ENCODE measurements at places on chromosomes 5 and 9.

- DNase-seq, result no peak
These were observed 54.6 kb upstream of the STXBP1 start for GRCh38 chr9:127557466-127557869.

GRCh38 chr5:159609359-159609758, 279.1 kb upstream of the IL12B start:
- DNase-seq, result no peak

DNA sequence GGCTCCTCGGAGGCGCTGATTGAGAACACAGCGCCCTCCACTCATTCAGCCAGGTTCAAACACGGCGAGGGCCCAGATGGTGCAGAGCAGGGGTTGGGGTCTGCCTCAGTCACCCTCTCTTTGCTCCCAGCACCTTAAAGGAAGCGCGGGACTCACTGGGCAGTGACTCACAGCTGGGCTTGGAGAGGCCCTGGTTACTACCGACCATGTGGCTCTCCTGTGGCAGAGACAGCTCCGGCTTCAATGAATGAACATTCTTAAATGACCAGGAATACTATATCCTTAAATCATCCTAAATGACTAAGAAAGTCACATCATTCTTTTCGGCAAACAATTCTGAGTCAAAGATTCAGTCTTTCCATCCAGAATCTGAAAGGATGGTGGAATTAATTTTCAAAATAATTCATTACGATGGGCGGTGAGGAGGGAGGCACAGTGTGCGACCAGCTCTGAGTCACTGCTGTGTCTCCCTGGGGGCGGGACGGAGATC, 1.6 kb upstream of the INPP5E start:
- DNase-seq, result no peak

DNA sequence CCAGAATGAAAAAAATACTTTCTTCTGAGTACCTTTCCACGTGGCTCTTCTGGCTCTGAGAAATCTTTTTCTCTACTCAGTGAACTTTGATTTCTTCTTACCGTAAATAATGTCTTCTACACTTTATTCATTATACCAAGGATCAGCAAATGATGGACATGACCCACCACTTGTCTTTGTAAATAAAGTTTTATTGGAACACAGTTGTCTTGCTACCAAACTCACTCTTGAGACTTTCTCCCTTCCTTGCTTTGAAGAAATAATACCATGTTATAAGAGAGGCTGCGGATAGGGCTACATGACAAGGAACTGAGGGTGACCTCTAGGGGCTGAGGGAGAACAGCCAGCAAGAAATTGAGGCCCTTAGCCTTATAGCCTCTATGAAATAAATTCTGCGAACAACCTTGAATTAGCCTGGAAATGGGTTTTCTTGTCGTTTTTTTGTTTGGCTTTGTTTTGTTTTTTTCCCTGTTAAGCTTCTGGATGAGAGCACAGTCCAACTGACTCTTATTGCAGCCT, 212.5 kb downstream of the COMMD10 start:
- DNase-seq, result no peak

DNA sequence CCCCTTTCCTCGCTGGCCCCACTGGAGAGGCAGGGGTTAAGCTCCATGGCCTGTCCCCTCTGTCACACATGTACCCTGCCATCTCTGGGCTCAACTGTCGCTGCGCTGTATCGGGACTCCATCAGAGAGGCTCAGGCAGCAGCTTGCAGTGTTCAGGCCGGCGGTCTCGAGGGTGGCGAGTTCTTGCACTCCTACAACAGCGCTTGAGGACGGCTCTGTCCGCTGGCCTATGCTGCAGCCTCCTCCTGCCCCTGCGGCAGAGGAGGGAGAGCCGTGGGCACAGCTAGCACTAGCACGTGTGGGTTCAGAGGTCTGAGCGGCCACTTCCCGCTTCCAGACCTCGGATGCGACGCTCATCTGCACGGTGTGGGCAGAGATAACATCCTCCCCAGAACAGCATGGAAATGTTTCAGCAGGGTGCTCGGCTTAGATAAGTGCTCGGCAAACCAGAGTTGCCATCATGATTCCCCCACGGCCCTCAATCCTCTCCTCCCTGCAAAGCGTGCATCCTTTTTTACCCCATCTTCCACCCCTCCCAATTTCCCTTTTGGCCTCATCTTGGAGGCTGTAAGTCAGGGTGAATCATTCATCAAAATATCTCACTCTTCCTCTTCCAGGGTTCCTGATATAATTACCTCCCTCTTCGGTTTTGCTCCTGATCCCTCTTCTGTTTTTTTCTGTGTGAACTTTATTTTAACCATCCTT, 41.9 kb upstream of the FUBP3 start:
- no peak for DNase-seq

DNA sequence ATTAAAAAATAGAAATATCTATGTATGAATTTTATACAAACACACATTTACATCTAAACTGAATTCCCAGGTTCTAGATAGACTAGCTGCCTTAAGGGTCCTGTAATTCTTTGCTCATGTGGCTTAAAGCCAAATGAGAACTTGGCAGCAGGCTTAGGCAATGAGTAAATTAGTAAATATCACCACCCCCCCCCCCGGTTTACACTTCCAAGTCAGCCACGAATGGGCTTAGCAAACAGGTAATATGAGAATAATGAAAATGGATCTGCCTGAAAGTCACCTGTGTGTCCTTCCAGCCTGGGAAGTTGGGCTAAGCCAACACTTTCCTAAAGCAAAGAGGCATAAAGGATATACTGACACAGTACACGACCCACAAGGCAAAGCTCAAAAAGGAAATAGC, 108.6 kb downstream of the KLHL3 start:
- DNase-seq, result no peak

DNA sequence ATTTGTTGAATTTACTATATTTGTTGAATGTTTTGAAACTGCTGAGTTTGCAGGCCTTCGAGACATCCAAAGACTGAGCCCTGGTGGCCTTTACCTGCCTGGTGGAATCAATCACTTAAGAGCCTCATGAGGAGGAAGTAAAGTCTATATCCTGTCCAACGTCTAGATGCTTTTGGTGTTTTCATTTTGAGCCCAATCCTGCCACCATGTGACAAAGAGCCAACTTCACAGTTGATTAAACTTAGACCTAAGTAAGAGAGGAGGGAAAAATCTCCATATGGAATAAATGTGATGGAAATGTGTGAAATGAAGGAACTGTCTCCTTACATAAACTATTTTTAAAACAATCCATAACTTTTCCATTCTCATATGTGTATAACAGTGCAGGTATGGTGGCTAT, 220.1 kb downstream of the PRR16 start:
- no peak for DNase-seq

DNA sequence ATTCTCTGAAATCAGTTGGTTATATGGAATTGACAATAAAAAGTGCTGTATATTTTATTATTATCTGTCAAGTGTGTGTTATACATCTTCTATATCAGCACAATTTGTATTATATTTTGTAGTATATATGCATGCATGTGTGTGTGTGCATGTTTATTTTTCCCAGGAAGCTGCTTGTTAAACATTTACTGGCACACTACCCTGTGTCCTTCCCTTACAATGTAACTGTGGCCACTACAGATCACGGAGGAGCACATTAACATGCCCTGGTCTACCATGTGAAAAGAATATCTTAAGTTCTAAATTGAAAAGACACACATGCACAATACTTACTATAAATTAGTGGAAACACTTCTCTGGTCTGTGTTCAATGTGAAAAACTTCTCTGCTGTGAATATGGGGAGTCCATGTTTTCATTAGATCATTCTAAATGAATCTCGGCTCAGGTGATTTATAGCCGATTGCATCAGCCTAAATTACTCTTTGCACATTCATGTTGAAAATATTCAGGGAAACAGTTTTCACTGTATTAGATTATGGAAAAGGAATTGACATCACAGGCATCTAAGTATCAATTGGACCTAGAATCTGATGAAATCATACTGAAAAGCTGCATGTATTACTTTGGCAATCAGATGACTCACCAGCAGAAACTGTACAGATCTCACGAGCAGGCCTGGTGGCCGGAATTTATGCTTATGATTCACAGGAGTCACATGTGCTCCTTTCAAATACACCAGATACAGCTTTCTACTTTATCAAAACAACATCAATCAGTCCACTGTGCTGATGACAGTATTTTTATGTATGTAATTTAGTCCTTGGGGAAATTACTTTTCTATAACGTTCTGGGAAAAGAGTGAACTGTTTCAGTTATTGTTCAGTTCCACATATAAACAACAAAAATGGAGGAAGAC, 39.4 kb downstream of the LURAP1L start:
- no peak for DNase-seq

Measured in stimulated activated CD8-positive, alpha-beta memory T cell treated with anti-CD3 and anti-CD28 coated beads, Interleukin-2, amount 100 ng/mL, for 1 hour (primary cell).